Adrenal gland (tissue), 19 donors: ENCODE measurements at places on chromosomes 5 and 9. TPM values are rescaled to one million over a fixed set of nuclear protein-coding genes. Genes with fewer than 3 reads are reported as not detected.
A peak's percentile ranks its signal among the peaks of the same experiment; 100 is the strongest.

Gene ABCA2
- 29.3 TPM for total RNA-seq

Gene GKAP1
- 1.2 TPM for total RNA-seq

- no peaks in the 10 kb centered on the region for H3K36me3 ChIP-seq
- H3K4me3 ChIP-seq = no peak overlapping the region
- no peaks in the 10 kb centered on the region for H3K4me1 ChIP-seq
- no peak for DNase-seq
- no peaks in the 10 kb centered on the region for H3K27me3 ChIP-seq
- no peak overlapping the region for H3K27ac ChIP-seq
Observed at GRCh38 chr5:168988699-168989098, 312.2 kb downstream of the SLIT3 start.

GRCh38 chr5:99033014-99033900 is 104.5 kb upstream of the CHD1 start:
- H3K27me3 ChIP-seq = no peaks in the 10 kb centered on the region
- no peak overlapping the region for H3K4me3 ChIP-seq
- peak overlapping the region; percentile 36 for H3K27ac ChIP-seq
- H3K4me1 ChIP-seq = peaks cover 4% of the 10 kb centered on the region

- no peak for DNase-seq
- H3K4me3 ChIP-seq = no peak overlapping the region
- no peaks in the 10 kb centered on the region for H3K4me1 ChIP-seq
- H3K27me3 ChIP-seq = no peaks in the 10 kb centered on the region
Observed at GRCh38 chr9:31103836-31104235, 1280.6 kb upstream of the ACO1 start.

DNA sequence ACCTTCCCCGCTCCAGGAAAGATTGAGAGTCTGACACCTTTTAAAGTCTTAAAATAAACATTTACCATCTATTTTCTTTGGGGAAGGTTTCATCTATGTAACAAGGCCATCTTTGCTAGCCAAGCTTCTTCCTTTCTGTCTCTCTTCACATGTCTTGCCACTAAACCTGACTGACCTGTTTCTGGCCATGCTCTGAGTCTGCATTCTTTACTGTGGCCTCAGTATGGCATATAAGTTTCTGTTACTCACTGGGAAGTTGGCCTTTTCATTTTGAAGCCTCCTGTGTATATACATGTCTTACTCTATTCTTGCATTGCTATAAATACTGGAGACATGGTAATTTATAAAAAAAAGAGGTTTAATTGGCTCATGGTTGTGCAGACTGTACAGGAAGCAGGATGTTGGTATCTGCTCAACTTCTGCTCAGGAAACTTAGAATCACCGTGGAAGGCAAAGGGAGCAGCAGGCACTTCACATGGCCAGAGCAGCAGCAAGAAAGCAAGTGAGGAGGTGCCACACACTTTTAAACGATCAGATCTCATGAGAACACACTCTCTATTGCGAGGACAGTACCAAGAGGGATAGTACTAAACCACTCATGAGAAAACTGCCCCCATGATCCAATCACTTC is 48.1 kb downstream of the KCNV2 start:
- no peak for DNase-seq
- peaks cover 6% of the 10 kb centered on the region for H3K36me3 ChIP-seq
- H3K27me3 ChIP-seq = no peaks in the 10 kb centered on the region

DNA sequence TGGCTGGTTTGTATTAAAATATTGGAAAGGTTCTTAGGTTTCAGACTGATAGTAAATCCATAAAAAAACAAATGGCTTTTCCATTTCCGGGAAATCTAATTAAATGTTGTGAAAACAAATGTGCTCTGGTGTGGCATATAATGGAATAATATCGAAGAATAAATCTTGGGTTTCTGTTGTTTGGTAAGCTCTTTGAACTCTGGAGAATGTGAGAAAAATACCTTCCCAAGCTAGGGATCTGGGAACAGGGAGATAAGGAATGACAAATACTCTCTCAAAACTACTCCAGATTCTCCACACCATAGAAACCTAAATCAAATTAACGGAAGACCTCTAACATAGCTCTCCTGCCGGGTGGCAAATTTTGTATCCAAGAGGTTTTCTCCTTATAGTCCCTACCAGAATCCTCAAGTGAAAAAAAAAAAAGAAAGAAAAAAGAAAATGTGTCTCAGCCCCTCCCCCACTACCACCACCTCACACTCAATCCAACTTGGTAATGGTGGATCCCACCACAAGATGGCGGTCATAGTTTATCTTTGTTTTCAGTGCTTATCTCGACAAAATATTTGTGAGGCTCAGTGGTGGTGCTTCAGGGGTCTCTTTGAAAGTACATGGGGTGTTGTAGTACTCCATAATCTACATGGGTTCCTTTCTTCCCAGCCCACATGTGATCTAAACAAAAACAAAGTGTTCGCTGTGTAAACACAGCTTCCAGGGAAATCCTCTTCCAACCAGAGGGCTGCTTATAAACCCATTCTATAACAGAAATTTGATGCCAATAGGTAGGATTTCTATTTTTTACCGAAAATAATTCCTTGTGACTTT is 54.5 kb upstream of the FST start:
- H3K4me1 ChIP-seq = peaks cover 8% of the 10 kb centered on the region
- no peaks in the 10 kb centered on the region for H3K27me3 ChIP-seq
- no peak for DNase-seq
- no peak overlapping the region for H3K4me3 ChIP-seq
- no peak overlapping the region for H3K27ac ChIP-seq
- H3K36me3 ChIP-seq = no peaks in the 10 kb centered on the region

- H3K27ac ChIP-seq = no peak overlapping the region
- no peak overlapping the region for H3K4me3 ChIP-seq
- no peaks in the 10 kb centered on the region for H3K27me3 ChIP-seq
- DNase-seq = no peak
Observed at GRCh38 chr5:135587721-135588663, 9.2 kb upstream of the CXCL14 start.

DNA sequence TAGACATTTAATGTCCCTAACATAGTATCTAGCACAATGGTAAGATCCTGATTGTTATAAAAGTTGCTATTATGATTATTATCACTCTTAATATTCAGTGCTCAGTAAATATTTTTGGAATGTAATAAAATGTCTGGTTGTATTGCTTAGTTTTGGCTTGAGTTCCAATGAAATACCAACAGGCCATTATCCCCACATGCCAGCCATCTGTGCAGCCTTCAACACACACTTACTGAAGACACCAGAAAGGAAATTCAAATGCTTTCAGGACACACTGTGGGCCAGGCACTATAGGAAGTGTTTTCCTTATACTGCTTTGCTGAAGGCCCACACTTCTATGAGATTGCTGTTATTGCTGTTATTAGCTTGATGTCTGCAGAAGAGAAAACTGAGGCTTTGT is 157.5 kb downstream of the TRIM32 start:
- no peaks in the 10 kb centered on the region for H3K36me3 ChIP-seq
- DNase-seq = no peak
- H3K27ac ChIP-seq = no peak overlapping the region

GRCh38 chr9:16312962-16313546 is 557.4 kb downstream of the BNC2 start:
- DNase-seq = no peak
- no peak overlapping the region for H3K27ac ChIP-seq
- H3K4me3 ChIP-seq = no peak overlapping the region
- no peaks in the 10 kb centered on the region for H3K27me3 ChIP-seq
- H3K36me3 ChIP-seq = no peaks in the 10 kb centered on the region

- no peak for DNase-seq
- H3K4me3 ChIP-seq = no peak overlapping the region
- H3K36me3 ChIP-seq = no peaks in the 10 kb centered on the region
- H3K4me1 ChIP-seq = peaks cover 10% of the 10 kb centered on the region
- no peaks in the 10 kb centered on the region for H3K27me3 ChIP-seq
Observed at GRCh38 chr5:72506158-72506549, 1.1 kb downstream of the ZNF366 start.

GRCh38 chr5:170316937-170317336 is 19.4 kb upstream of the LCP2 start:
- H3K4me1 ChIP-seq = peaks cover 10% of the 10 kb centered on the region
- DNase-seq = no peak
- H3K27ac ChIP-seq = no peak overlapping the region
- no peaks in the 10 kb centered on the region for H3K36me3 ChIP-seq
- H3K4me3 ChIP-seq = no peak overlapping the region

GRCh38 chr9:138104251-138105122 is 226.9 kb downstream of the CACNA1B start:
- no peak overlapping the region for H3K4me3 ChIP-seq
- no peaks in the 10 kb centered on the region for H3K27me3 ChIP-seq
- no peaks in the 10 kb centered on the region for H3K36me3 ChIP-seq
- DNase-seq = peak; percentile 38
- no peaks in the 10 kb centered on the region for H3K4me1 ChIP-seq

DNA sequence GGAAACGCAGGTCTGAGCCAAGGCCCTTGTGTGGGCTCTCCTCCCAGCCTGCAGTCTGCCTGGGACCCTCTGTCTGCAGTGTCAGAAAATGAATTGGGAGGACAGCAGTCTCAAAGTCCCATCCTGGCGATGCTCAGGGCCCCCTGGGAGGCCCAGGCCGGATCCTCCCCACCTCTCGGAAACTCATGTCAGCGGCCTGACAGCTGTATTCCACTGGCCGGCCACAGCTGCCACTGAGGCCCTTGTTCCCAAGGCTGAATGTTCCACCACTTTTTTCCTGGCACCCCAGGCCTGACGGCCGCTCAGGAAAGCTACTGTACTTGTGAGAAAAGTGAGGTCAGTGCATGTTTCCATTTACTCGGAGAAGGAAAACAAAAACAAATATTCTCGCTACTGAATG is 180.0 kb downstream of the FGF18 start:
- H3K36me3 ChIP-seq = no peaks in the 10 kb centered on the region
- no peak for DNase-seq
- no peak overlapping the region for H3K4me3 ChIP-seq

GRCh38 chr5:174617285-174617684 is 107.1 kb upstream of the MSX2 start:
- H3K4me3 ChIP-seq = no peak overlapping the region
- DNase-seq = no peak
- no peak overlapping the region for H3K27ac ChIP-seq
